Nephron progenitor cell (in vitro differentiated cells): ENCODE measurements at places on chromosomes 6 and 20.

GRCh38 chr6:33190504-33191107 is 1.7 kb downstream of the COL11A2 start:
- DNase-seq: no peak

DNA sequence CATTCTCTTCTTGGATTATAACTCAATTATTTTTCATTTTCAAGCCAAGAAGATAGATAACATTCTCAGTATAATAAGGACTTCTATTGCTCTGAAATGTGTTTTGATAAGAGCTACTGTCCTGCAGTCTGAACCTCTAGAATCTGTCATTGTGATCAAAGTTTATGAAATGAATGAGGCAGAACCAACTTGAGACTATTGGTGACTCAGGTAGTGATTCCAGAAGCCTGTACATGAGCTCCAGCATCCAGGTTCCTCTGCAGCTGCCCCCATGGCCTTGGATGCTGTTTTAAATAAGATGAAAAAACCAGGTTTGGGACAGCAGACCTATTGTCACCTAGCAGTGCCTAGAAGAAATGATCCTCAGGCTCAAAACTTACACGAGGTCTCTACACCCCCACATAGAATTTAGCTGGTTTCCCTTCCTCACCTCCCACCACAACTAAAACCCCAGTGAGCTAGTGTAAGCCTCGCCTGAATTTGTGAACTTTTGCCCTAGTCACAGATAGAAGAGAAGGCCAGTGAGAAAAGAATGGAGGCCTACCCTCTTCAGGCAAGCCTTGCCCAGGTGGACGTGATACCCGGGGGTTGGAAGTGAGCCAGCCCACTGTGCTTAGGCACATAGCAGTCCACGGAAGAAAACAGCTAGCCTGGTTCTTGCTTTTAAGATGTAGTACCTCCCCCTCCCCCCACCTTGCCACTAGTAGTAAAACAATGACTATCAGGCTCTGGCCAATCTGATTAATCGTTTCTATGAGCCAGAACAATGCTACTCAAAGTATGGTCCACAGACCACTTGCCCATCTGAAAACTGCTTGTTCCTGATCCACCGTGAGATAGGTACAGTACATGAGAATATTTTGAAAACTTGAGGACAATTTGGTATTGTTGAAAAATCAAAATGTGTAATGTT is 73.0 kb upstream of the SYNJ2 start:
- no peak for DNase-seq

GRCh38 chr6:21201637-21202350 is 391.8 kb upstream of the SOX4 start:
- DNase-seq: peak; percentile 12

DNA sequence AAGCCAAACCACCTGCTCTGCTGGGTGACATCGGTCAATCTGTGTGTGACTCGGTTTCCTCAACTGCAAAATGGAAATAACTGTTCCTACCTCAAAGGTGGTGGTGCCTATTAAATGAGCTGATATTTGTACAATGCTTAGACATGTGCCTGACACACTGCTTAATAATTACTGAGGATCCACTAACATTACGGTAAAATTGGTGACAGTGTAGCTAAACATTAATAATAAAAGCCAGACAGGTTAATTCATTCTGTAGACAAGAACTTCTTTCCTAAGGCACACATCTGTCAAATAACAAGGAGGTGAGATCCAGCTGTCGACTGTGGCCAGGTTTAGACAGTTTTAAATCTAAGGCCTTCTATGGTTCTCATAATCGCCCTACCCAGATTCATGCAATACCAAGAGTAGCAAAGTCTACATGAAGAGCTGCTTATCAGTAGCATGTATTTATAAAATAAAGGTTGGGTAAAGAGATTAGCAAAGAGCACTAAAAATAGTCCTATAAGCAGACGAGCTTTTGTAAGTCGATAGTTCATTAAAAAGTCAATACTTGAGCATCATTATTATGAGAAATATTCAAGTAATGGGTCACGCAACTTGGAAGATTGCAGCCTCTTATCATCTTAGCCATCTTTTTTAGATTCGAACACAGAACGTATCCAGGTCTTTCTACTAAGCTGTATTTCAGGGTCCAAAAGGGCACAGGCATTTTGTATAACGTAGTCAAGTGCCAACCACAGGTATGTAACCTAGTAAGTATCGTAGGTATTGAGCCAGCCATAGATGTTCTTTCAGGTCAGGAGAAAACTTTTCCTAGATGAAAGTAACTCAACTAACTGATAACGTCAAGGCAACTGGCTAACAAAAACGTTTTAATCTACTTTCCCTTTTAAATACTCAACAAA is 3.2 kb downstream of the CNKSR3 start:
- DNase-seq: no peak

- DNase-seq: no peak
Measured at GRCh38 chr20:58116505-58116904, 111.9 kb downstream of the ANKRD60 start.

DNA sequence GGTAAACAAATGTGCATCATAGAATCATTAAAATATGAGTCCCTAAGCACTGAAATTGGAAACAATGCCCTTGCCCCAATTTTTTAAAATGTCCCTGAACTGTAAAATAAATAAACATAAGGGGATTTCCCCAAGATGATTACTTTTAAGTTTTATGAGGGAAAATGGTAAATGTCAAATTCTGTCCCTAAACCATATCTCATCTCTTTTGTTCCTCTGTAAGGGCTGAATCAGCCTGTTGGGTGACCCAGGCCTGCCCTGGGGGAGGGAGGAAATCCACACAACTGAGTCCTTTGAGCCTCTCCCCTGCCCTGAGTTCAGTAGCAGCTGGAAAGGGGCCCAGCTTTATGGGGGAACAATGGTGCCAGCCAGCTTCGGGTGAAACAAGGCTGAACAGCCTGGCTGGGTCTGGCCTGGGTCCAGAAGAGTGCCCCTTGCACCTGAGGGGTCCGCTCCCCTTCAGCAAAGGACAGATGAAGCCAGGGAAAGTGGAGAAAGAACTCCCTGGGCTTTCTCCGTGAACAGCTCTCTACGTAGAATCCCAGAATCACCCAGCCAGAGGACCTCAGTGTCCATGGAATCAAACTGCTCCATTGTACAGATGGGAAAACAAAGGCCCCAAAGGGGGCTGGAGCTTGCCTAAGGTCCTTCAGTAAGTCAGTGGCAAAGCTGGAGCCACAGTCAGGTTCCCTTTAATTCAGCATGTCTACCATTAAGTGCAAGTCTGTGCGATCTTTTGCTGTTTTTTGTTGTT is 28.2 kb upstream of the ITCH start:
- DNase-seq: no peak

- DNase-seq: no peak
Measured at GRCh38 chr6:111503660-111504059, 20.6 kb upstream of the REV3L start.

- no peak for DNase-seq
Measured at GRCh38 chr6:74871757-74872156, 334.1 kb downstream of the COL12A1 start.

GRCh38 chr6:70706491-70707123 is 38.9 kb downstream of the SMAP1 start:
- DNase-seq: no peak

- no peak for DNase-seq
Measured at GRCh38 chr6:104187616-104188015, 672.1 kb downstream of the HACE1 start.

- no peak for DNase-seq
Measured at GRCh38 chr6:143362192-143362558, 88.3 kb downstream of the ADAT2 start.

DNA sequence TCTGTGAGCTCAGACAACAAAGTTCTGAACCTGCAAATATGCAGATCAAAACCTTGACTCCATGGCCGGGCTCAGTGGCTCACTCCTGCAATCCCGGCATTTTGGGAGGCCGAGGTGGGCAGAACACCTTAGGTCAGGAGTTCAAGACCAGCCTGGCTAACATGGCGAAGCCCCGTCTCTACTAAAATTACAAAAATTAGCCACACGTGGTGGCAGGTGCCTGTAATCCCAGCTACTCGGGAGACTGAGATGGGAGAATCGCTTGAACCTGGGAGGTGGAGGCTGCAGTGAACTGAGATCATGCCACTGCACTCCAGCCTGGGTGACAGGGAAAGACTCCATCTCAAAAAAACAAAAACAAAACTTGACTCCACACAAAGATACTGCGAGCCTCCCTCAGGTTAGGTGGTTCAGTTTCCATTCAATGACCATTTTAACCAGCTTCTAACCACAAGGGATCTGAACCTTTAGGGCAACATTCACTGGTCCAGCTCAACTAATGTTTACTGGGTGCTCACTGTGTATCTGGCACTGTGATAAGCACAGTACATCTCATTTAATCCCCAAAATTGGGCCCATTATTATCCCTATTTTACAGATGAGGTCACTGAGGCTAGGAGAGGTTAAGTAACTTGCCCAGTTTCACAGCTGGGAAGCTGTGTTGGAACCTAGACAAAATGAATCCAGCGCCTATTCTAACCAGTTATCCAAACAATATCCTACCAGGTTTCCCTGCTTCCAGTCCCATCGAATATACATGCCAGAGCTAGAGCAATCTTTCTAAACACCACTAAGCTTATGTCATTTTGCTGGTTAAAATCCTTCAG is 1.8 kb downstream of the SNRPB start:
- no peak for DNase-seq

DNA sequence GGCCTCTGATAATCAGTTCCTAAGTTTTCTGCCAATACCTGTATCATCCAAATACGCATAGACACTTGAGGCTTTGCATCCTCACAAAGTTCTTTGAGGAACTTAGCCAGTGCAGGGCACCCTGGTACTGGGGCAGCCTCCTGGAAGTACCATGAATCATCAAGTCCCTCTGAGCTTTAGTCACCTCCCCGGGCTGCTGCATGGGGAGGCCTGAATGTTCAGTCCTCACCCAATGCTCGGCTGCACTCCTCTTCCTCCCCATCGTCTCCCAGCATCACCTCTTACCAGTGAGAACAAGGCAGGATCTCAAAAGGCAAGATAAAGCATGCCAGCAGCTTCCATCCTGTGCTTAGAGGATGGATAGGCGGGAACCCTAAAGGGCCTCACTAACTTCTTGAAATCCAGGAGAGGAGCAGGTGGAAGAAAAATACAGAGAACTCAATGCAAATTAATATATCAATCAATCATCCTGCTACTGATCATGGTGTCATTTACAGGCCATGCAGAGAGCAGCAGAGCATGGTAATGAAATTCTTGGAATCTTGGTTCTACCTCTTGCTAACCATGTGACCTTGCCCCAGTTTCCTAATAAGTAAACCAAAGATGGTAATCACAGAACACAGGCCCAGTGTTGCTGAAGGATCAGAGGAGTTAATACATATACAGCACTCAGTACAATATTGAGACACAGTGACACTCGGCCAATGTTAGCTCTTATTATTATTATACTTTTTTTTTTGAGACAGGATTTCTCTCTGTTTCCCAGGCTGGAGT is 4.7 kb upstream of the CCN6 start:
- no peak for DNase-seq

- DNase-seq: peak; percentile 36
Measured at GRCh38 chr6:27096834-27097511, 150.5 kb upstream of the PRSS16 start.

GRCh38 chr6:44269178-44269920 is 901 bp upstream of the TMEM151B start:
- no peak for DNase-seq

DNA sequence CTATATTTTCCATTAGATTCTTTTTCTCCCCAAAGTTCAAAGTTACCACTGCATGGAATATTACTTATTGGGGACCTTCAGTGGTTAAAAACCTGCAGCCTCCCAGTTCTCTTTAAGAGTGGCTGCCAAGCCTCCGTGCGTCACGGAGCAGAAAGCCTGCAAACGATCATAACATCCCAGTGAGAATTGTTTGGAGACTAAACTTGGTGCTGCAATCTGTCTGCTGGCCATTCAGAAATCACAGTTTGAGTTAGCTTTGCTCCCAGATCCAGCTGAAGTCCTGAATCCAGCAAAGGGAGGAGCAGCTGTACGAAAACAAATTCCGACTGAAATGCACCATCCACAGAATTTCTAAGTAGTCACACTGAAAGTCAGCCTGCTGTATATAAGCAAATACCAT is 213.5 kb upstream of the PDE10A start:
- no peak for DNase-seq

GRCh38 chr20:47319517-47320252 is 36.8 kb downstream of the ZMYND8 start:
- peak; percentile 10 for DNase-seq

- no peak for DNase-seq
Measured at GRCh38 chr20:6029538-6029937, 24.3 kb downstream of the LRRN4 start.

- no peak for DNase-seq
Measured at GRCh38 chr20:1595333-1595732, 24.5 kb downstream of the SIRPB1 start.

DNA sequence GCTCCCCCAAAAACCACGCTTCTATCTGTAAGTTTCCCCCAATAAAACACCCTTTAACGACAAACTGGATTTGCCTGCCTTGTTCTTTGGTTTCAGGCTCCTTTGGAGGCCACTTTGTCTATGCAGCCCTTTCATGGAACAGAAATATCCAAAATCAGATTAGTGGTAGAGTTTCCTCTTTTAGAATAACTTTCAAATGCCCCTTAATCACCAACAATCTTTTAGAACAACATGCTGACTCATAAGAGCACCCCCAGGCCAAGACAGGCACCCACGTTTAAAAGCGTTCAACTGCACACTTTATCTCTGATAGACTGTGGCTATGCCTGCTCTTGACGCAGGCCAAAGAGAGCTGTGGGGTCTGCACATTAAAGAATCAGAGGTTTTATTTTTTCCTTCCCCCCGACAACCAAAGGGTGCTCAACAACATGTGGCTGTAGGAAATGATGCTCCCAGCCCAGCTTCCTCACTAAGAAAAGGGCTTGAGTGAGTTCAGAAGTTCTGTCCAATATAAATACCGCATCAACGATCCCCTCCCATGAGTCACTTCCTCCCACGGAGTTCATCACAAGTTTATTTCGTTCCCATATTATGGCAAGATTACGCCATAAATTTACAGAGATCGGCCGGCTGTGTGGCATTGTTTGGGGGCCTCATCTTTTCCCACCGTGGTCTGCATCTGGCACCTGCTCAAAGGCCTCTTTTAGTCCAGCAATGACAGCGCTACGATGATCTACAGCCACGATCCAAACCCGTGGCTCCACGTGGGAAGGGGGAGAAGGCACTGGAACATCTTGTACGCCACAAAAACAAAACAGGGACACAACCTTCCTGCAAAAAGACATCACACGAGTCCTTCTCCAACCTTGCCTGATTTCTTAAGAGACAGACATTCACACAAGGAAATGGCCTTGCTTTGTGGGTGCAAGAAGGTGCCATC is 88.8 kb upstream of the NFATC2 start:
- no peak for DNase-seq

DNA sequence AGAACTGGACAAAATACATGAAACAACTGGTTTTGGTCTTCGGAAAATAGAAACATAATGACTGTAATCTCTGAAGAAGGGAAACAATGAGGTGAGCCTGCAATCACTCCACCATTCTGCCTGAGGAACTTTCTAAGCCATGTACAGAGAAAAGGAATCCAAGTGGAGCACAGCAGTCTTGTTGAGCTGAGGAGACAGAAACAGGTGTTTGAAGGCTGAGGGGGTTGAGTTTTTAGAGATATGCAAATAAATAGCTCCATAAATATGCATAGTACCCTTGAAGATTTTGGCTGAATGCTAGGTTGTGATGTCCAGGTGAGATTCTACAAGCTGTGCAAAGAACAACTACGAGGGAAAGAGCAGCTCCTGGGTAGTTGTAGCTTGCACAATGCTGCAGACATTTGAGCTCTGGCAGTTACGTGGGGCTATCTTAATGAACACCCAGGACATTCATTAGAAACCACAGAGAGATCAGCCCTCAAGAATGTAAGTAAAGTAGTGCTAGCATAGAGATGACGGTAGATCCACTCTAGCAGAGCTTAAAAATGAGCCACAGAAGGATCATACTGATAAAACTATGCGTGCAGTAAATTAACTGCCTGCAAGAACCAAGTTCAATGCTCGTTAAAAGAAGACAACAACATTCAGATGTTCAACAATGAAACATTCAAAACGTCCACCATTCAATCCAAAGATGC is 24.3 kb downstream of the TUBB2B start:
- DNase-seq: no peak
